B cell (primary cell): ENCODE measurements at places on chromosomes 12 and 14.

DNA sequence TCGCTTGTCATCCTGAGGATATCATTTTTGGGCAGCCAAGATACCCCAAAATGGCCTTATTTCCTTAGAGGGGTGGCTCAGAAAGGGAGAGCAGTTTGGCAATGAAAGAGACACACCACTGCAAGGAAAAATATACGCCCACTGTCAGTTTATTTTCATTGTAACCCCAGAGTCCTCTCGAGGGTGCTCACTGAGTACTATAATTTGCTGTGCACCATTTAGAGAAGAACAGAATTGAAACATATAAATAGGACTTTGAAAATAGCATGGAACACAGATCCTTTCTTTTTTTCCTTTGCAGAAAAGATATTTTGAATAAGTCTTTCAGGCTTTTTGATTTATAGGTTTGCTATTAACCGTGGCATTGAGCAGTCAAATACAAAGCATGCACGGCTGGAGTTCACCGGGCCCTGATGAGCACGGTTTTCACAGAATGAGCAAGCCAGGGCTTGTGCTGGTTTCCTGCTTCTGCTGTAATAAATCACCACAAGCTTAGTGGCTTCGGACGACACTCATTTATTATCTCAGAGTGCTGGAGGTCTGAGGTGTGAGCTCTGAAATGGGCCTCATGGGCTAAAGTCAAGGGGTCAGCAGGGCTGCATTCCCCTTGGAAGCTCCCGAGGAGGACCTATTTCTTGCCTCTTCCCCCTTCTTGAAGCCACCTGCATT, 152.3 kb downstream of the ZNF664 start:
- DNase-seq: no peak

GRCh38 chr14:71716041-71716772, 216.0 kb upstream of the RGS6 start:
- DNase-seq: no peak

DNA sequence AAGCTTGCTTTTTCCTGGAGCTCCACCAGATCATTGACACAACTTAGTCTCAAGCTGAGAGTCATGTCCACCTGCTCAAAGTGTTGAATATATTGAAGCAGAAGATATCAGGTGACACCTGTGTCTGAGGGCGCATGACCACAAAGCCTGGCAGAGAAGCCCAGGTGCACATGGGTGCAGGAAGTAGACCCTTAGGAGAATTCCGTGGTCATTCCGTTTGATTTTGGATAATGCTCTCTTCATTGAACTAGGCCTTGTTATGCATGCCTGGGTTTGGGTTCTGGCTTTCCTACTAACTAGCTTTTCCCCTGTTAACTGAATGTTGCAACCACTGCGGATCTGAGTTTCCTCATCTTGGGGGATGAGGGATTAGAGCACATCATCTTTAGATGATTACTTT, 7.1 kb downstream of the ARHGDIB start:
- peak; percentile 53 for DNase-seq

- peak; percentile 74 for DNase-seq
These were observed 19.5 kb downstream of the TTC9 start for GRCh38 chr14:70660967-70661893.

- no peak for DNase-seq
These were observed 6.3 kb downstream of the RFLNA start for GRCh38 chr12:124301084-124301654.

DNA sequence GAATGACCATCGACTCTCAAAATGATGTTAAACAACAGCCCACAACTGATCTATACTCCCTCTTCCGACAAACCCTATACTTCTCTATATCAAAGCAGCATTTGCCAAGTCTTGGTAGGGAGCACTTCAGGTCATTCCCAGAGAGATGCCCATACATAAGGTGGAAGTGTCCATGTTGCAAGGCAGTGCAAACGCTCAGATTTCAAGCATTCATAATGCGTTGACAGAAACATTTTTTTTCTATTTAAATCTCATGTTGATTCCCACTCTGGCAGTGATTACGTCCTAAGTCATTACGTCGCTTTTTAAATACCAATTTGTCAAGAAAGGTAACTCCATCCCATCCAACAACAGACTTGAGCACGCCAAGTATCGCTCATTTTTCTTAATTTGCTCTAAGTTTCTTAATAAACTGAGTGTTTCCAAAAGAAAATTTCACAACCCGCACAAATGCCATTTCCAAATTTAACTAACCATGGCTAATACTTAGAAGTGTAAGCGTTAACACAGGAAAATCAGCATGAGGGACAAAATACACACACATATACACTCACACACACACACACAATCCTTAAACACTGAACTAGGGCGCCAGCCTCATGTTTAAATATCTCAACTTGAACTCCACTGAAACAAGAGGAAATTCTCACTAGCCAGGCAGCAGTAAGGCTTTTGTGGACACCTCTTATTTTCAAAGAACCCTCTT, 1.1 kb downstream of the GXYLT1 start:
- peak; percentile 29 for DNase-seq

GRCh38 chr14:31668348-31668747, 107.1 kb downstream of the NUBPL start:
- DNase-seq: no peak

DNA sequence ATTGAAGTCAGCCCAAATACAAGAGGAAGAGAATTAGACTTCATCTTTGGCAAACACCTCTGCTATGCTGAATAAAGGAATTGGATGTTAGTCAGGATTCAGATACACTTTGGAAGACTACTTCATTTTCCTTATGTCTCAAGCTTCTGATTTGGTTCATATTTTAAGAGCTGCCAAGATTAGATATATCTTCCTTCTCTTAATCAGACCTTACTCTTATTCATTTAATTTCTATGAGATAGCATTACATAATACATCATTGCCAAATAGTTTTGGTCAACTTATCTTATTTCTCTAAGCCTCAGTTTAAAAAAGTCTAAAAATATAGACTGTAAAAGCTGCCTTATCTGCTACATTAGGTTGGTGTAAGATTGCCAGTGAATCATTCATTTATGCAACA, 330.6 kb upstream of the NAV3 start:
- no peak for DNase-seq

GRCh38 chr12:3262470-3262869, 185.3 kb downstream of the TSPAN9 start:
- no peak for DNase-seq

DNA sequence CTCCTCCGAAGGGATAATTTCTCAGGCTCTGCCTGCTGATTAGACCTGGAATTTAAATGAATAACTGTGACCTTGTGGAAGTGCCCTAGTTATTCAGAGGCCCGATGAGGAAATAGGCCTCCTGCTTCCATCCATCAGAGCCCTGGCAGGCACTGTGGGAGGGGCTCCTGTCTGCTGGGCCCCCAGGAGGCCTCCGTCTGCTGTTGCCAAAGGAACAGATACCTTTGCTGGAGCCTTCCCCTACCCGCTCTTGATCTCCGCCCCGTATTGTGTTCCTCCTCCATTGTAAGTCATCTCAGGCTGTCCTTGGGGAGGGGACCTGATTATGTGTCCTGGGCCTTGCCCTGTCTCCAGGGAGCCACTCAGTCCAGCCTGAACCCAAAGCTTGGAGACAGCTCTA, 112.3 kb downstream of the NRXN3 start:
- DNase-seq: no peak

GRCh38 chr12:81086342-81086741, 8.5 kb downstream of the ACSS3 start:
- DNase-seq: no peak

DNA sequence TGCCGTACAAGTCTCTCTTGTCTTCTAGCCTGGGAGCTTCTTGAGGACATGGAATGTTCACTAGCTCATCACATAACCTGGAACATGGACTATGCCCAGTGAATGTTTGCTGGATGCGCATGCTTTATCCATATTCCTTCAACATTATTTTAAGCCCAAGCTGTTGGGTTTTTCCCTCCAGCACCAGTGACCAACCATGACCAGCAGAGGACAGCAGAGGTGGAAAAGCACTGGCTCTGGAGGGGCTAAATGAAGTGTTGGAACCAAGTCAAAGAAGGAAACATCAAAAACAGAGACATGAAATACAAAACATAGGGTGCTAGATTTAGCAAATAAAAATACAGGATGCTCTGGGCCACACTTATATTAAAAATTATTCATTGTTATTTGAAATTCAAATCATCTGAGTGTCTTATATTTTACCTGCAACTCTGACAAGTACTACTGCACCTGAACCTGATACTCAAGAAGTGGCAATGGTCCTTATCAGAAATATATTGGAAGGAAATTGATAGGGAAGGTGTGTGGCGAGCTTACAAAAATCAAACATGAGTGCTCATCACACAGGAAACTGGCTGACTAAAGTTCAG, 23.1 kb upstream of the HELB start:
- no peak for DNase-seq

GRCh38 chr14:36339816-36340215, 19.4 kb upstream of the MBIP start:
- DNase-seq: no peak

GRCh38 chr12:49160399-49160798, 28.5 kb downstream of the TUBA1A start:
- DNase-seq: peak; percentile 62

DNA sequence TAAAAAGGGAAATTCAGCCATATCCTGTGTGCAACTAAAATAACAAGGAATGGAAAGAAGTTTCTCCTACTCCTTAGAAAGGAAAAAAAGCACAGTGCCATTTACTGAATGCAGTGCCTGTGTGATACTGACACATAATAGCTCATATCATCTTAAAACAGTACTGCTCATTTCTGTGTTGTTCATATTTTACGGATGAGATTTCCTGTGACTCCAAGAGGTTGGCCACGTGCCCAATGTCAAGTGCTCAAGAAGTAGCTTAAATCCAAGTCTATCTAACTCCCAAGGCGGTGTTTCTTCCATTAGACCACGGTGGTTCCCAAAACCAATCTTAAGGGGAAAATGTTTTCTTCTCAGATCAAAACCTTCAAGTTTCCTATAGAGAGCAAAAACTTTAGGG, 20.0 kb downstream of the MAP3K9 start:
- no peak for DNase-seq

- no peak for DNase-seq
These were observed 259.3 kb upstream of the BTG1 start for GRCh38 chr12:92404921-92405320.

DNA sequence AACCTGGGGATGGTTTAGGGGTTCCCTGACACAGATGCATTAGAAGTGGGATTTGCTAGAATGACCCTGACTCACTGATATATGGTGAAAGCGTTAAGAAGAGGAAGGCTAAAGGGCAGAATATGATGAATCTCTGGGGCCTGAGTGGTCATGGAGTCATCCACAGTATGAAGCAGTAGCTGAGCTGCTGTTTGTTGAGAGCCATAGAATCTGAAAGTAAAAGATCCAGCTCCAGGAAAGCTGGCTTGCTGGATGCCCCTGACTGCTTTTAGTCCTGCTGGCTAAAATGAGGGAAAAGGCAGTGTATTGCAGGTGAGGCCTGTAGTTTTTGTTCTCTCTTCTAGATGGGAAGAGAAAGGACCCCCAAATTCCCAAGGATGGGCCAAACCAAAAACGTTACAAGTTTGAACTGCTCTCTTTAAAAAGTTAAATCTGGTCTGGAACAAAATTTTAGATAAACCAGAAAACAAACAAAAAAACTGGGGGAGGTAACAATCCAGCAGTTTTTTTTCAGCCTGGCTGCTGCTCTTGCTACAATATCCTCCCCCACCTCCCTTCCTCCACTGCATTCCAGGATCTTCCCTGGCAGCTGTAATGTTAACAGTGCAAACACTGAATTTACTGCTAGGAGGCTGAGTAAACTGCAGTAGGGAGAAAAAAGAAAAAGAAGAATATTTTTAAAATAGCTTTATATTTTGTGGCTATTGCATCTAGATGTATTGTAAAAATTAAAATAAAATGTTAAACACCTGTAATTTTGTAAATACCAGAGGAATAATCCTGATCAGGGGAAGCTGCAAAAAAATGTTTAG, 16.5 kb downstream of the SEL1L start:
- DNase-seq: no peak

- no peak for DNase-seq
These were observed 10.1 kb downstream of the XRCC3 start for GRCh38 chr14:103705118-103705503.

DNA sequence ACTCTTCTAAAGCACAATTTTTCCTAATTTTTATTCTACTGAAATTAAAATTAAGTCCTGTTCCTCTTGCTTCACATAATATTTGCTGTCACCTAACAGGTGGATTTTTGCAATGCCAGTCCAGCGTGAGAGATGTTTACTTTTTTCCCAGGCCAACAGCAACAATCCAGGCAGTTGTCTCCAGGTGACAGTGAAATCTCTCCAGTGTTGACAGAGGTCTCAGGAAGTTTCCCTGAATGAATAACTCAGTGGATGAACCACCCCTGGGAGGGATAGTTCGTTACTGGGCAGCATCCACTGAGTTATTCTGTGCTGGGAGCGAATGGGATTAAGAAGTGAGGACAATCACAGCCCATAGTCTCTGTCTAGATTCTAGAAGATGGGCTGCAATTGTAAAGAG, 7.1 kb upstream of the NT5DC3 start:
- no peak for DNase-seq

DNA sequence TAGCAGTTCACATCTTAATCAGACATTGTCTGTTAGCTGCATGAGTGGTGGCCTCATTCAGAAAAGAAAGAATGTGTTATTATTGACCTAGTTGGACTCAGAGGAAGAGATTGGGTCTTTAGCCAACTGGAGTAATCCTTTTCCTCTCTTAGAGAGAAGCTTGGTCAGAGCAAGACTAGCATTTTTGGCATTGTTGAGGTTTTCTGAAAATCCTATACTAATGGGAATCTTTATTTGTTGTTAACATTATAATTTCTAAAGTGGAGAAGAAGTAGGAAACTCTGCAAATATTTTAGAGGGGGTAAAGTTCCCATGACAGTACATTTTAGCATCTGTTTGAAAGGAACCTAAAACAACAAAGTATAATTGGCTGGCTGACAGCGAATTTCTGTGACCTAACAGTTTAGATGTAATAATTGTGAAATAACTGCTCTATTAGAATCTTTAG, 9.7 kb downstream of the TOX4 start:
- no peak for DNase-seq

DNA sequence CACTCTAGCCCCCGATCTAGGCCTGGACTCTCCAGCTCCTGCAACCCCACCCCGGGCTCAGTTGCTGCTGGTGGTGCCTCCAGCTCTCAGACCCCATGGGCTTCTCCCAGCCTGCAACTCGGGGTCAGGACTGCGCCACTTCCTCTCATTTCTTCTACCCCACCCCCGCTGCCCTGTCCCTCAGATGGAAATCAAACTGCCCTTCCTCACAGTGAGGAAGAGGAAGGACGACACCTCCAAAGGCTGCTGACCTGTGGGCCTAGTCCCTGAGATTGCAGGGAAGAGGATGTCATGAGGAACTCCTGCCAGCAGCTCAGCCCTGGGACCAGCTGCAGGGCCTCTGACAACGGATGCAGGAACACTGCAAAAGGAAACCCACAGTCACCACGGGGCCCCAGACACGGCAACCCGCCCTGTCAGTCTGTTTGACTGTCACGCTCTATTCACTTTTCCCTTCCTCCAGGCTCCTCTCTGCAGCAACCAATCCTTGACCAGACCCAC, 29.3 kb upstream of the PNMA1 start:
- peak; percentile 58 for DNase-seq

- peak; percentile 71 for DNase-seq
These were observed 11.1 kb upstream of the NINJ2 start for GRCh38 chr12:674272-674781.

GRCh38 chr12:44223736-44224135, 387.9 kb downstream of the TMEM117 start:
- no peak for DNase-seq

- no peak for DNase-seq
These were observed 11.6 kb upstream of the JPH4 start for GRCh38 chr14:23590198-23590597.
